ENCODE measurements at places on chromosomes 7 and 10.
A peak's percentile ranks its signal among the peaks of the same experiment; 100 is the strongest.

DNA sequence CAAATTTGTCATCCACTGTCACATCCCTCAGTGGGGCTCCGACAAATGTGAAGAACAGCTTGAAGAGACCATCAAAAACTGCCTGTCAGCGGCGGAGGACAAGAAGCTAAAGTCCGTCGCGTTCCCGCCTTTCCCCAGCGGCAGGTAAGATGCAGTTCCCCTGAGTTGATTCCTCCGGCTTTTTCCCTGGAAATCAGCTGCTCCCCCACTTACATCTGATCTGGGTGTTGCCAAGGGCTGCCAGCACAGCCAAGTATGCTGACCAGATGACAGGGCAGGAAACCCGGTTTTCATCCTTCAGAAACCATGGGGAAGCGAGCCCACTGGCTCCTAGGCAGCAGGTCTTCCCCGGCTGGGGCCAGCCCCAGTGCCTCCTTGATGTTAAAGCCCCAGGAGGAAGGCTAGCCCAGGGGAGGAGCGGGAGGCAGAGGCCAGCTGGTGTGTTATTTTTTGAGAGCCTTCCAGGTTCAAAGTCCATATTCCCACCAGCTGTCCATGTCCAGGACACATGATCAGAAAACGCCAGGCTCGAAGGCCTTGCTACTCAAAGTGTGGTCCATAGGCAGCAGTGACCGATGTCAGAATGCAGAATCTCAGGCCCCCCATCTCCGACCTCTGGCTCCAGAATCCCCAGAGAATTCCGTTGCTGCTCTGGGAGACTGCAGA lies 23.4 kb downstream of the AIFM2 start:
- no peak for DNase-seq

GRCh38 chr10:97399843-97400545 lies 1.1 kb downstream of the RRP12 start:
- DNase-seq, result no peak

- DNase-seq, result no peak
Measured at GRCh38 chr7:152998420-152998819, 238.9 kb downstream of the ACTR3B start.

- DNase-seq, result no peak
Measured at GRCh38 chr10:96834120-96834519, 2.0 kb downstream of the LCOR start.

DNA sequence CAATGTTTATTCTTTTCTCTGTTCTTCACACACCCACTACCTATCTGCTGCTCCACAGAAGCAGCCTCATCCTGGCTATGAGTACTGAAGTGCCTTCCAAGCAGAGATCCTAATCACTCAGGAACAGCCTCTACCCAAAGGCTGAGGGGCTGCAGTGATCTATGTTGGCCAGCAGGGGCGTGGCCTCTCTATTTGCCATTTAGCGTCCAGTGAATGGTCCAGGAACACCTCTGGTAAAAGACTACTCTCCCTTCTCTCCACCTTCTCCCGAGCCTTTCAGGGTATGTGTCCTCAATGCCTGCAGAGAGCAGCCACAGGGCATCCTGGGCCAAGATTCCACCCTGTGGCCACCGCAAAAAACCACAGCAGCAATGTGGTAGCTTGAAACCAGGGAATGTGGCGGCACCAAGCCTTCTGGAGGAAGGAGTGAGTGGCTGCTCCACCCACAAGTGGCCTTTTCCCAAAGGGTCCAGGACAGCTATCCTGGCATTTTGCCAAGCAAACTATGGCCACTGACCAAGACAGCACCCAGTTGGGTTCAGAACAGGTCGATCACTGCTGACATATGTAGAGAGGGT lies 70.9 kb downstream of the SYPL1 start:
- no peak for DNase-seq

DNA sequence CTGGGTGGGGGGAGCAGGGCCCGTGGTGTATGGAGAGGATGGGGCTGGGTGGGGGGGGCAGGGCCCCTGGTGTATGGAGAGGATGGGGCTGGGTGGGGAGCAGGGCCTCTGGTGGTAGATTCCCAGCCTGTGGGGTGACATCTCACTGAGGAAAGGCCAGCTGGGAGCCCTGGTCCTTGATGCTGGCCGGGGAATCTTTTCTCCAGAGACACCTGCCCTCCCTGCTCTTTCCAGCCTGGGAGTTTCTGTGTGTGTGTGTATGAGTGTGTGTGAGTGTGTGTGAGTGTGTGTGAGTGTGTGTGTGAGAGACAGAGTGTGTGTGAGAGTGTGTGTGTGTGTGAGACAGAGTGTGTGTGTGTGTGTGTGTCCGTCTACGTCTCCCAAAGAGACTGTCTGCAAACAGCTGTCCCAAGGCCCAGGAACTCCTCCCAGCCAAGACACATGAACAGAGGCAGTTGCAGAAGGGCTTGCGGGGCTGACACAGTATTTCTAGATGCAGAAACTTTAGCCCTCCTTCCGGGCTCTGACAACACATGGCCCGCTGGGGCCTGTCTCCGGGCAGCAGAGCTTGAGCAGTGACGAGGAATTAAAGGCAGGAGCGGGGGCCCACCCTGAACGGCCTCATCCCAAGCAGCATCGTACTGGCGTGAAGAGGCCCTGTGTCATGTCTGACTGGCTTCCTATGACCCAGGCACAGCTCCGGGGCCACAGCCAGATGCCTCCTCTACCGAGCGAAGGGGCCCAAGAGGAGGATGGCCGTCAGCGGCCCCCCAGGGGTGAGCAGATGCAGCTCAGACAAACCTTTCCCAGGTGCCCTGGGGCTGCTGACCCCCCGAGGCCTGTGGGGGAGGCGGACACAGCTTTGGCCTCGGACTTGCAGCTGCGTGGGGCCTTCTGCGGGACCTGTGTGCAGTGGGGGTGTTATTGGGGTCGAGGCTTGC lies 24.3 kb downstream of the FAM20C start:
- DNase-seq, result peak; percentile 78

GRCh38 chr7:51013218-51013786 lies 230.6 kb upstream of the GRB10 start:
- no peak for DNase-seq

DNA sequence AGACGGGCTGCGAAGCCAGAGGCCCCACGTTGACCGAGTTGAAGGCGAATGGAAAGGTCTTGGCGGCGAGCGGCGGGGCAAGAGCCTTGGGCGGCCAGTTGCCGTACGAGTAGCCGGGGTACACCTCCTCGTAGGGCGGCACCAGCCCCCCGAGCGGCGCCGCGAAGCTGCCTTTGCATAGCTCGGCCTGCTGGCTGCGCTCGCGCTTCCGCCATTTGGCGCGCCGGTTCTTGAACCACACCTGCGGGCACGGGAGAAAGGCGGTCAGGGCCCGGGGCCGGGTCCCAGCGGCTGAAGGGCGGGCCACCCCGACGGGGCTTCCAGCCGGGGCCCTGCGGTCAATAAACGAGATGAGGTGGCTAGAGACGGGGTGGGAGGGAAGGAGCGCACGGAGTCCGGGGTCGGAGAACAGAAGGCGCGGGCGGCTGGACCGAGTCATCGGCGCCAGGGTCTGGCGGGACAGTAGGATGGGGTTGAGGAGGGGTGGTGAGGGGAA lies 4.8 kb downstream of the ELOVL3 start:
- DNase-seq, result no peak

- DNase-seq, result no peak
Measured at GRCh38 chr10:77801474-77802161, 124.9 kb downstream of the DLG5 start.

- DNase-seq, result peak; percentile 34
Measured at GRCh38 chr10:52488606-52489485, 174.8 kb downstream of the DKK1 start.

- DNase-seq, result no peak
Measured at GRCh38 chr10:34526186-34526585, 288.9 kb downstream of the PARD3 start.

GRCh38 chr7:96670338-96671289 lies 39.0 kb downstream of the SEM1 start:
- no peak for DNase-seq

DNA sequence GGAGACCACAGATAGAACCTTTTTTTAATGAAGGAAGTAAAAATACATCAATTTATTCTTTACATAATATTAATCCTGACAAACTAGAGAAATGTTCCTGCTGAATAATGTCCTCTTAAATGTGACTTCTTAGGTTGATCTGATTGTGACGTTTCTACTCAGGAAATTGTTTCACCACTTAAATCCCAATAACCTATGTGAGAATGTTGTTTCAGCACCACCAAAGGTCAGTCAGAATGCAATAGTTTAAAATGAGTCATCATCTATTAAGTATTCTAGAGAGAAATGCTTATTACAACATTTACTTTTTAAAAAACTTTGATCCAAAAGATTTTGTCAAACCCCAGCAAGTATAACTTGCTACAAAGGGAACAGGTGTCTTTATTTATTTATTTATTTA lies 155.4 kb upstream of the CACNA2D1 start:
- no peak for DNase-seq

- no peak for DNase-seq
Measured at GRCh38 chr7:156582591-156583123, 57.9 kb upstream of the RNF32 start.

GRCh38 chr7:83633516-83633915 lies 15.4 kb downstream of the SEMA3E start:
- DNase-seq, result no peak

GRCh38 chr7:77812290-77812685 lies 13.7 kb downstream of the PHTF2 start:
- no peak for DNase-seq
